Breast epithelium (tissue), 4 donors: ENCODE measurements at places on chromosomes 3 and 15. TPM values are rescaled to one million over a fixed set of nuclear protein-coding genes. Genes with fewer than 3 reads are reported as not detected.

EIF3J gene
- 46.6 TPM for total RNA-seq

FRMD5 gene
- total RNA-seq, result not detected

PLSCR2 gene
- 0.73 TPM for total RNA-seq

TUSC7 gene
- not detected for total RNA-seq

ZNF860 gene
- 4.2 TPM for total RNA-seq

IGF2BP2 gene
- total RNA-seq, result 23.8 TPM

CCDC54 gene
- not detected for total RNA-seq

CHRNA7 gene
- total RNA-seq, result 2.3 TPM

ANKRD34C gene
- total RNA-seq, result not detected

LRRC31 gene
- not detected for total RNA-seq

GOLGA6L7 gene
- total RNA-seq, result not detected

CFAP100 gene
- not detected for total RNA-seq

GCNT3 gene
- 5.2 TPM for total RNA-seq

MESP1 gene
- total RNA-seq, result 12.8 TPM

SHC4 gene
- 4.0 TPM for total RNA-seq

STXBP5L gene
- not detected for total RNA-seq

CPB1 gene
- total RNA-seq, result 14.9 TPM

HIGD2B gene
- not detected for total RNA-seq

KNG1 gene
- 0.48 TPM for total RNA-seq

EOMES gene
- not detected for total RNA-seq

STAB1 gene
- total RNA-seq, result 47.7 TPM

NRG4 gene
- not detected for total RNA-seq

AMT gene
- 8.3 TPM for total RNA-seq

RPP25 gene
- total RNA-seq, result 7.6 TPM

FGF7 gene
- total RNA-seq, result 178 TPM

SH3GL3 gene
- total RNA-seq, result not detected

THUMPD3 gene
- 36.4 TPM for total RNA-seq

REC114 gene
- total RNA-seq, result not detected

P2RY14 gene
- 3.3 TPM for total RNA-seq

GCSAM gene
- 1.5 TPM for total RNA-seq

GTPBP8 gene
- 23.4 TPM for total RNA-seq

PTH1R gene
- 4.7 TPM for total RNA-seq

TICRR gene
- not detected for total RNA-seq

LPP gene
- 147 TPM for total RNA-seq

SERINC4 gene
- total RNA-seq, result not detected

GLDN gene
- 10.8 TPM for total RNA-seq

PEX5L gene
- 0.48 TPM for total RNA-seq

C3orf85 gene
- not detected for total RNA-seq

PTPRG gene
- 61.6 TPM for total RNA-seq

PRKCI gene
- 19.4 TPM for total RNA-seq

FILIP1L gene
- total RNA-seq, result 19.8 TPM

HYAL1 gene
- total RNA-seq, result 4.8 TPM

SLC9C1 gene
- 0.15 TPM for total RNA-seq
